Stimulated activated CD4-positive, alpha-beta T cell treated with anti-CD3 and anti-CD28 coated beads, TNF-alpha, amount 100 ng/mL, for 24 hours (primary cell): ENCODE measurements at places on chromosomes 1 and 21.

- DNase-seq = no peak
Observed at GRCh38 chr1:97427371-97427770, 493.5 kb downstream of the DPYD start.

DNA sequence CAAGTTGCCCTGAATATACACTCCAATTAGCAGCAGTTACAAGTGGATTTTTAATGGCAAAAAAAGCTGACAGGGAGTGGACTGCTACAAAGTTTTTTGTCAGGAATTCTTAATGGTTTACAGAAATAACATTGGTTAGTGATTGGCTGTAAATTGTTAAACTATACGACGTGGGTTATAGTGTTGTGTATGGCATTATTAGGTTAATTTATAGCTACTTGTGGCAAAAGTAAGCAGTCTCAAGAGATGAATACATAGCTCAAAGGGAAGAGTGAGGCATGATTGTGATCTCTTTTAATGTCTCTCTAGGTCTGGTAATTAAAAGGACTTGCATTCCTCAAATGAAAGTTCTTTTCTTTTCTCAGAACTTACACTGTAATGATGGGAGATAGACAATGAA, 75.8 kb upstream of the CD1D start:
- DNase-seq = no peak

DNA sequence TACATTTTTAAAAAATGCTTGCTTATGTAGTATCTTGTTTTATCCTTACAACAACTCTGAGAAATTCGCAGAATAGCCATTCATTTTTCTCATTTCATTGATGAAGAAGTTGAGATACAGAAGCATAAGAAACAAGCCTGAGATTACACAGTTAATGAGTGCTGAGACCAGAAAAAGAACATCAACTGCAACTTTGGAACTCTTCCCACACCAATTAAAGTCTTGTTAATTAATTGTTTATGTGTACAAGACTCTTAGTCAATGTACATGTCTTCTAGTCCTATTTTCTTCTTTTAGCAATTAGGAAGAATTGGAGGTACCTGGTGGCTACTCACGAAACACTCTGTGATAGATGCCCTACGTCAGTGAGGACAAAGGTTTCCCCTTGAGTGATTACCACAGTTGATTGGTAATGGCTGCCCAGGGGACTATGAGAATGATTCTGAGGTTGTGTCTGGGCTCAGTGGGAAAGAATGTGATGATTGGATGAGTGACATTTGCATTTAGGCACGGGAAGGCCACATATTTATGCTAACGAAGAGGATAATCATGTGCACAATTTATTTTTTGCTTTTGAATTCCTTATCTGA, 187.4 kb upstream of the KCNK2 start:
- DNase-seq = no peak

DNA sequence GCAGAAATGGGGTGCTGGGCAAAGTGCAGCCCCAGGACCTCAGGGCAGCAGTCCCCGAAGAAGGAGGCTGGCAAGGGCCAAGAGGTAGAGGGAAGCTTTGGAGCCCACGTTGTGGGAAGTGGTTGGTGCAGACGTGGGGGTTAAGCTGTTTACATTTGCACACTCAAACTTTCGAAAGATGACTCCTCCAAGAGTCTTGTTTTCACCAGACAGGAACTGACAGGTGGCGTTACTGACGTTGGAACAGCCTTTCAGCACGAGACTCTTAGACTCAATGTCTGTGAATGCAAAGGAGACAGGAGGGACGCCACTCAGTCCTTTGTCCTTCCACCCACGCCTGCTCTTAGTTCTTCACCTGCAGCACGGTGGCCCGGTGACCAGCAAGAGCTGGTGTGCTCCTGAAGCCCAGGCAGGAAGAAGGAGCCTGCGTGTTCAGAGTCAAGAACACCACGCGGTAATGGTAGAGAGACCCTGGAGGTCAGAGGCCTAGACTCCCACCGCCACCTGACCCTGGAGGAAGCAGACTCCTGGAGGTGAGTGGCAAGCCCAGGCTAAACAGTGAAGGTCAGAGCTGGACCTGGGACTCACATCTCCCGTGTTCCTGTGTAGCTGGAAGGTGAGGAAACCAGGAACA, 15.9 kb downstream of the LYPD8 start:
- no peak for DNase-seq

DNA sequence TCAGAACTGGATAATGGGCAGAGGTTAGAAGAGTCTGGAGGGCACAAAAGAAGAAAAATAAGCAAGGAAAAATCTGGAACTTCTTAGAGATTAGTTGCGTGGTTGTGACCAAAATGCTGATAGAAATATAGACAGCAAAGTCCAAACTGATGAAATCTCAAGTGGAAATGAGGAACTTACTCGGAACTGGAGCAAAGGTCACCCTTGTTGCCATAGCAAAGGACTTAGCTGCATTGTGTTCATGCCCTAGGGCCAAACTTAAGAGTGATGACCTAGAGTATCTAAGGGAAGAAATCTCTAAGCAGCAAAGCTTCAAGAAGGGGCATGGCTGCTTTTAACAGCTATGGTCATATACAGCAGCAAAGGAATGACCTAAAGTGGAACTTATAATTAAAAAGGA, 180.0 kb downstream of the TTLL7 start:
- DNase-seq = no peak

GRCh38 chr1:201310986-201311355, 27.7 kb downstream of the PKP1 start:
- no peak for DNase-seq

DNA sequence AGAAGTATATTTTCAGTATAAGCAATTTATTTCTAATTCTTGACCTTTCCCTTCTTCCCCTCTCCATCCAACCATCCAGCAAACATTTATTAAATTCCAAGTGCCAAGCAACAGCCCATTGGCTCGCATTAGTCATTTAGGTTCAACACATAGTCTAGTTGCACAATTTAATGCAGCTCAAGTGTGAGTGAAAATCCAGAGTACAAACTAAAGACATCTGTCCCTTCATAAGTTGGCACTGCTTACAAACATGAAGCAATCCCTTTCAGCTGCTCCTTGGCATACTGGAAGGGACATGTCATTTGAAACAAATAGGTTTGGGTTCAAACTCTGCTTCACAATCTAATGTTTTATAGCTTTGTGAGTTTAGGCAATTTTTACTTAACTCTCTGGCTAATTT, 10.7 kb downstream of the CASQ2 start:
- no peak for DNase-seq

GRCh38 chr1:226372885-226373284, 35.0 kb downstream of the PARP1 start:
- DNase-seq = no peak

- no peak for DNase-seq
Observed at GRCh38 chr1:60662486-60663044, 419.8 kb upstream of the NFIA start.

DNA sequence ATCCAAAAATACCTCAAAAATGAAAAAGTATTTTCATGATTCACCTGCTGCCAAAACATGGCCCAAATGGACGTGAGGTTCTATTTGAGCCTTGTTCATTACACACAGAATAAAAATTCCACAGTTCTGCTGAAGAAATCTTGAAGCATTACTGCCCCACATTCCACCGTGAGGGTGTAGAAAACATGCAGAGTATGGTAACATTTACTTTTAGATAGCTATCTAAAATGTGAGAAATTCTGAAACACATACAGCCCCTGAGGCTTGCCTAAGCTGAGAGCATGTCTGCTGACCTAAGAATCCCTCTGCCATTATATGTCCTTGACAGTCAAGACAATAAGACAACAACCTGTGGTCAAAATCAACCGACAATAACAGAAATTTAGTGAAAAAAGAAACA, 186.5 kb downstream of the DSCAM start:
- no peak for DNase-seq

- DNase-seq = no peak
Observed at GRCh38 chr1:108829498-108829916, 27.4 kb downstream of the AKNAD1 start.

DNA sequence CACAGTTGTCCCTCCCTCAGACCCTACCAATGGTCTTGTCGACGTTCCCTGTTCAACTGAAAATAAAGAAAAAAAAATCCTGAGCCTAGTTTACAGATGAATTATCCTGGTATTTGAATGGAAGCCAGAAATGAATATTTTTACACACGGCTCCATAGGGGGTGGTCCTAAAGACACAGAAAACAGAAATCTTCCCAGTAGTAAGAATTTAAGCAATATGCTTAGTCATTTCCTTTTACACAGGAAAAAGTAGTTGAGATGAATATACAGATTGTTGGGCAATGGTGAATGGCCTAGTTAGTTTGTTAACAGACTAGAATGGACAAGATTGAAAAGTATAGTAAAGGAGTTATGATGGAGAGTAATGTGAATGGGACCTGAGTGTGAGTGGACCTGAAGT, 67.4 kb downstream of the RGS18 start:
- DNase-seq = no peak

- DNase-seq = no peak
Observed at GRCh38 chr1:66984491-66984890, 59.7 kb downstream of the MIER1 start.

DNA sequence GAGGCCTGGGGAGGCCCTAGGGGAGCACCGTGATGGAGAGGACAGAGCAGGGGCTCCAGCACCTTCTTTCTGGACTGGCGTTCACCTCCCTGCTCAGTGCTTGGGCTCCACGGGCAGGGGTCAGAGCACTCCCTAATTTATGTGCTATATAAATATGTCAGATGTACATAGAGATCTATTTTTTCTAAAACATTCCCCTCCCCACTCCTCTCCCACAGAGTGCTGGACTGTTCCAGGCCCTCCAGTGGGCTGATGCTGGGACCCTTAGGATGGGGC, 5.2 kb downstream of the ELF3 start:
- DNase-seq = no peak

DNA sequence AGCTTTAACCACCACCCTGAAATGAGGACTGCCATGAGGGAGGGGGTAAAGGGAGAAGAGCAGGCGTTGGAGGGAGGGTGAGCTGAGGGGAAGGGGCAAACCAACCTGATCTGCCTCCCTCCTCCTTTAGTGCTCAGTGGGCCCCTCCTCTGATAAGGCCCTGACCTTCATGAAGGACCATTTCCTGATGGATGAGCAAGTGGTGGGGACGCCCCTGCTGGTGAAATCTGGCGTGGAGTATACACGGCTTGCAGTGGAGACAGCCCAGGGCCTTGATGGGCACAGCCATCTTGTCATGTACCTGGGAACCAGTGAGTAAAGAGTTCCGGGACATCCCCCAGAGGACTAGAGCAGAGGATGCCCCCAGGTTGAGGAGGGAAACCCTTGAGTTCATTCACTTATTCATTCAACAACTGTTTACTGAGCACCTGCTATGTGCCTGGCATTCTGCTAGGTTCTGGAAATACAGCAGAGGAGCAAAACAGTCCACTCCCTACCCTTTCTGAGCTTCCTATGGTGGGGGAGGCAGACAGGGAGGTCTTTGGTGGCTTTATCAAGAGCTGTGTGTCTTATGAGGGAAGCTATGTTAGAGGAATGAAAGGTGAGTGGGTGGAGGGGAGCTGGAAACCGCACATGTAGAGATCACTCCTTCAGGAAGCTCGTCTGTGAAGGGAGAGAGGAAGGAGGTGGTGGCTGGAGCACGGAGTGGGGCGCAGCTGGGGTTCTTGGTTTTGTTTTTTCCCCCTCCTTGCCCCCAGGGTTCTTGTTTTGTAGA, 19.5 kb downstream of the SEMA4A start:
- no peak for DNase-seq

- DNase-seq = no peak
Observed at GRCh38 chr1:43229826-43230780, 39.7 kb upstream of the TMEM125 start.

DNA sequence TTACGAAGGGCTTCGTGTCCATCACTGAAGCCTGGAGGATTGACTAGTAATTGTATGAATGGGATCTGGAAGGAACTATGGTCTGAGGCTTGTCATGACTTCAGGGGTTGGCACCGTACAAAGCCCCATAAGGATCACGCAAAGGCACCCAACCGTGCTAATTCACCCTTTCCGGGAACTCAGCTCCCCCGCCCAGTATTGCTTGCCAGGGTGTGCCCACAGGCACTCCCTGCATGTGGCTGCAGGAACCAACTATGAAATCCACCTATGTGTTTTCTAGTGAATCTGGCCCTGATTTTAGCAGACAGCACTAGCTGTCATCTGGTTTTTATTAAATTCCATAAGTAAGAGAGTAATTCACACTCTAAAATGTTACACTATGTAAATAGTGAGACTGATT, 139.2 kb downstream of the TM2D1 start:
- no peak for DNase-seq

- no peak for DNase-seq
Observed at GRCh38 chr1:9166289-9167235, 37.7 kb upstream of the GPR157 start.

- DNase-seq = no peak
Observed at GRCh38 chr1:6206520-6206855, 569 bp downstream of the RNF207 start.

DNA sequence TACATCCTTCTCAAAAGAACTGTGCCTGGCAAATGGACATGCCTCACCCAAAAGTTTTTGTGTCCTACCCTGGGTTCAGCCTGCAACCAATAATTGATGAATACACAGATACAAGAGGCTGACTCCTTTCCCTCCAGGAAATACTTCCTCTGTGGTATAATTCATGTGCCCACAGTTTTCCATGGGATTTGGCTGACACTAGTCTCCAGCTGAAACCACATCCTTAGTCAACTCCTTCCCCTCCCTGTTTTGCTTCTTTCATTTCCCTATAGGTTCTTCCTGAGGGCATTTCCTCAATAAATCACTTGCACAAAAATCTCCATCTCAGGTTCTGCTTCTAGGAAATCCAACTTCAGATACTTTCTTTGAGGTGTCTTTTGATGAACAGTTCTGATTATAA, 436.6 kb upstream of the C1orf87 start:
- no peak for DNase-seq

GRCh38 chr1:107228704-107229371, 88.0 kb downstream of the NTNG1 start:
- DNase-seq = no peak

- DNase-seq = no peak
Observed at GRCh38 chr1:210372931-210373627, 44.4 kb downstream of the HHAT start.

GRCh38 chr1:47709872-47710231, 272.0 kb downstream of the FOXD2 start:
- no peak for DNase-seq

DNA sequence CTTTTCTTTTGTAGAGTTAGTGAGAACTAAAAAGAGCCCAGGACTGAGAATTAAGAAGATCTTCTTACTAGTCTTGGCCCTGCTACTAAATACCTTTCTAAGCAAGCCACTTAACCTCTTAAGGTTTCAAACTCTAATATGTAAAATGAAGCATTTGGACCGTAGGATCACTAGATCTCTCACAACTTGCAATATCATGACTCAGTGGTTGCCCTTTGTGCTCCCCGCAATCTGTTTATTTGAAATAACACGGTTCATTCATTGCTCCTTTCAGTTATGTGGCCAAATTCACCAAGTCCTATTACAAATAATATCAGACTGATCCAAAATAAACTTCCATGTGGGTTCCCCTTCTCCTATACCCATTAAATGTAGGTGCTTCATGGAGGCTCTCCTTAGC, 10.8 kb downstream of the PALMD start:
- no peak for DNase-seq

DNA sequence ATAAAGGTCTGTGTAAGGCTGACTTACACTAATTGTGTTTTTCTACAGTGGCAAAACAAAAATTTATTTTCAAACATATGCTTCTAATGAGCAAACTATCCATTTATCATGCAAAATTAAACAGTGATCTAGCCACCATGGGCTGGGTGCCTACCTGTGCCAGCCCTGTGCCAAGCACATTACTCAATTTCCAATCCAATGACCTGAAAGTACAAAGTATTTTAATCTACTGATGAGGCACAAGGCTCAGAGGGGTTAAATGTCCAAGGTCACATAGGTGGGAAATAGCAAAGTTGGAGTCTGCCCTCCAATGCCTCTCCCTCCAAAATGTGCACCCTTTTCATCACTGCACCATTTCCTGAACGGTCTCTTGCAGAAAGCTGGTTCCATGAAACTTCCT, 279.1 kb upstream of the FMN2 start:
- no peak for DNase-seq
